Stimulated activated CD8-positive, alpha-beta memory T cell treated with anti-CD3 and anti-CD28 coated beads, Interleukin-4, amount 100 ng/mL, for 4 hours (primary cell): ENCODE measurements at places on chromosomes 5 and 9.

- no peak for DNase-seq
These were observed 72.8 kb downstream of the SLF1 start for GRCh38 chr5:94691291-94691690.

DNA sequence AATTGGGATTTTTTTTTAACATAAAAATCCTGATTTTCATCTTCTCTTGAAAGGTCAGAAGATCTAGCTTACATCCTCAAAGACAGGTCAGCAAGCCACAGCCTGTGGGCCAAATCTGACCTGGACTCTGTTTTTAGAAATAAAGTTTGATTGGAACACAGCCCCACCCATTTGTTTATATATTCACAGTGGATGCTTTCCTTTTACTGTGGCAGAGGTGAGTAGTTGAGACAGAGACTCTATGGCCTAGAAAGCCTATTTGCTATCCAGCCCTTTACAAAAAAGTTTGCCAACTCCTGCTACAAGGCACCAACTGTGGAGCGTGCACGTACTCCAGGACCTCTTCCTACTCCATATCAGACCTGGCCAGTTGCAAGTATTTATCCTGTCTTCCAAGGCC is 13.4 kb upstream of the CCNJL start:
- no peak for DNase-seq

DNA sequence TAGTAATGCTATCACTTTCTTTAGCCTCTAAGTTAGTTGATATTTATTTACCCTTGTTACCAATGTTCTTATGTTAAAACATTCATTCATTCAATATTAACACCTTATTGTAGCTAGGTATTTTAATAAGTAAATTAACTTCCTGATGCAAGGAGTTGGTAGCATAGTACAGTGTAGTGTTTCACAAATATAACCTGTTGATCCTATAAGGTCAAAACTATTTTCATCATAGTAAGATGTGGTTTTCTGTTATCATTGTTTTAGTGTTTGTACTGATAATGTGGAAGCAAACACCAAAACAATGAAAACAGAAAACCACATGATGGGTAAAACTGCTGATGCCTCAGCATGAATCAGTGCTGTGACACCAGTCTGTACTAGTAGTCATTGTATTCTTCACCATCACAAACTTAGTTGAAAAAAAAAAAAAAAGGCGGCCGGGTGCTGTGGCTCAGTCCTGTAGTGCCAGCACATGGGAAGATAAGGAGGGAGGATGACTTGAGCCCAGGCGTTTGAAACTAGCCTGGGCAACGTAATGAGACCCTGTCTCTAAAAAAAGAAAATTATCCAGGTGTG is 36.5 kb downstream of the ZCCHC7 start:
- no peak for DNase-seq

DNA sequence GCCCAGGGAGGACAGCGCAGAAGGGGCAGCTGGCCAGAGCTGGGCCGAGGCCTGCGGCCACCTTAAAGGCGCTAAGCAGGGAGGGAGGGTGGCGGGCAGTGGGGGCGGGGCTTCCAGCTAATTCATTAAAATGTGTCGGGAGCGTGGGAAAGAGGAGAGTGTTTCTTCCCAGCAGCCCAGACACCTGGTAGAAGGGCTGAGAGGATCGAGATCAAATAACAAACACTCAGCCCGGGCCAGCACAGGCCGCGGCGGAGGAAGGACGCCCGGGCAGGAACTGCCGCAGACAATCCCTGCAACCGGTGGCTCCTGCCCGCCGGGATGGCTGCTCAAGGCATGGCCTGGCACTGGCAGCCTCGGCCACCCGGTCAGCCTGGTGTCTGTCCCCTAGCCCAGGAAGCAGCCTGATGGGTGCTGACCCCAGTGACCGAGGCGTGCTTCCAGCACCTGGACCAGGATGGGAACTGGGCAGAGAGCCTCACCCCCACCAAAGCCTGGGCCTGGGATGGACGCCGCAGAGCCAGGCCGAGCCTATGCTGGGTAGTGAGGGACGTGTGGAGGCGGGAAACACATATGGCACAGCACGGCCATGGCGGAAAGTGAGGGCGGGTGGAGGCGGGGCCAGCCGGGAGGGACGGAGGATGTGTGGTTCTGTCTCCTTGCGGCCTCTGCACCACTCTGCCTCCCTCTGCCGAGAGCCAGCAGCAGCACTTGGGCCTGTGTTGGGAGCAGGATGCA is 3.2 kb upstream of the NRARP start:
- no peak for DNase-seq

GRCh38 chr9:96524764-96525163 is 74.8 kb downstream of the HABP4 start:
- no peak for DNase-seq

- DNase-seq, result no peak
These were observed 101.5 kb downstream of the DEPDC1B start for GRCh38 chr5:60598424-60598823.

DNA sequence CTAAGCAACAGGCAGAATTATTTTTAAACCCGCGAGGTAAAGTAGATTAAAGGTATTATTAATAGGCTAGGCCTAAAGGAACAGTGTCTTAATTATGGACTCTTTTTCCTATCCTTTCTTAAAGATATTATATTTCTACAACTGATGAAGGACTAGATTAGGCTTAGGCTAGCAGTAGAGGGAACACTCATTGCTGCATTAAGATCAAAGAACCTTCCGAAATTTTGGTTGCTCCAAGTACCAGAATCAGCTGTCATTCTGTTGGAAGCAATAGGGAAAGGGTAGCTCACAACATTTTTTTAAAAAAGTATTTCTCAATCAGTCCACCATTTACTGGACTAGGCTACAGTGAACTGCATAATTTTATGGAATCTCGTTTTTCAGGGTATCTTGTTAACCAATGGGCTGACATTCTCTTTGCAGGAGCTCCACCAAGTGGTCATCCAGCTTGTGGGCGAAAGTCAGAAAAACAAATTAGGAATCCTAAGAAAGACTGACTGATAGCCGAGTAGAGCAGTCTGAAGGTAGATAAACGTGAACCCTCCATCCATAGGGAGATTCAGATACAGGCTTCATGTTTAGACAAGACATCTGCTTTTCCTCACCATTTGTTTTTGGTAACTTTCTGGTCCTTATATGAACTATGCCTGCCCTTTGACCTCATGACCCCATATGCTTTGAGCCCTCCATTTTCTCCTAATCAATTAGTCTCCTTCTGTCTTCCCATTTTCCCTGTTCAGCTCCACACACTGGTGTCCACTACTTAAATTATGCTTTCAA is 103.6 kb upstream of the CHD1 start:
- DNase-seq, result no peak

DNA sequence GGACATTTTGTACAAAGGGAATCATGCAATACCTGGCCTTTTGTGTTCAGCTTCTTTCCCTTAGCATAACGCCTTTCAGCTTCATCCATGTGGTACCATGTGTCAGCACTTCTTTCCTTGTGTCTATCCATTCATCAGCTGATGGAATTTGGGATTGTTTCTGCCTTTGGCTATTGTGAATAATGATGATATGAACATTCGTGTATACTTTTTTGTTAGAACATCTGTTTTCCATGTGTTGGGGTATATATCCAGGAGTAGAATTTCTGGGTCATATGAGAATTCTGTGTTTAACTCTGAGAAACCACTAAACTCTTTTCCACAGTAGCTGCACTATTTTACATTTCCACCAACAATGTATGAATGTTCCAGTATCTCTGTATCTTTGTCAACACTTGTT is 14.8 kb upstream of the PRRC2B start:
- DNase-seq, result no peak

- no peak for DNase-seq
These were observed 134.9 kb downstream of the ATG10 start for GRCh38 chr5:82106756-82107155.

DNA sequence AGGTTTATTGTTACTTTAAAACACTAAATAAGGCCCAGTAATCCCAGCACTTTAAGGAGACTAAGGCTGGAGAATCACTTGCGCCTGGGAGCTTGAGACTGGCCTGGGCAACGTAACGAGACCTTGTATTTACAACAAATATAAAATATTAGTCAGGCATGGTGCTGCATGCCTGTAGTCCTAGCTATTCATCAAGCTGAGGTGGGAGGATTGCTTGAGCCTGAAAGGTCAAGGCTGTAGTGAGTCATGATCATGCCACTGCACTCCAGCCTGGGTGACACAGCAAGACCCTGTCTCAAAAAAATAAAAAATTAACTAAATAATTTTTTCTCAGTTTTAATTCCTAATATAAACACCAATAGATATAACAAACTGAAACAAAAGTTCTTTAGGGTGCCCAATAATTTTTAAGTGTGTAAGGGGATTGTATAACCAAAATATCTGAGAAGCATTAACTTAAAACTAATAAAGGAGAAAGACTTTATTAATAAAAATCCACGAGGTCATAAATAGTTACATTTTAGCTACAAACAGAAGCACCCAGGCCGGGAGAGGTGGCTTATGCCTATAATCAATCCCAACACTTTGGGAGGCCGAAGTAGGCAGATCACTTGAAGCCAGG is 32.7 kb downstream of the FAM13B start:
- no peak for DNase-seq

DNA sequence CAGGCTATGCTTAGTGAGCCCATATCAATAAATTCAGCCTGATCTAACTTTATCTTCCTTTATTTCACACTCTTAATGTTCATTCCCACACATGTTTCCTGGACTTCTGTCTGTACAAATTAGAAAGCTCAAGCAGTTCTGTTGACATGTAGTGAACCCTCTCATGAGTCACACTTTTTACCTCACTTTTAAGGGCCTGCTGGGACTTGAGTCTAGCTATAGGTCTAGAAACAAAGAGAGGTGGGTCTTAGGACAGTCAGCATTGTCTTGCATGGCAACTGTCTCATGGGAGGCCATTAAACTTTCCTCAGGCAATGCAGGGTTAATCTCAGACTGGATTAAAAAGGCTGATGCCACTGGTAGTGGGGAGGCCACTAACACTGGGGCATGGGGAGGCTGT is 8.6 kb upstream of the CCNH start:
- no peak for DNase-seq

DNA sequence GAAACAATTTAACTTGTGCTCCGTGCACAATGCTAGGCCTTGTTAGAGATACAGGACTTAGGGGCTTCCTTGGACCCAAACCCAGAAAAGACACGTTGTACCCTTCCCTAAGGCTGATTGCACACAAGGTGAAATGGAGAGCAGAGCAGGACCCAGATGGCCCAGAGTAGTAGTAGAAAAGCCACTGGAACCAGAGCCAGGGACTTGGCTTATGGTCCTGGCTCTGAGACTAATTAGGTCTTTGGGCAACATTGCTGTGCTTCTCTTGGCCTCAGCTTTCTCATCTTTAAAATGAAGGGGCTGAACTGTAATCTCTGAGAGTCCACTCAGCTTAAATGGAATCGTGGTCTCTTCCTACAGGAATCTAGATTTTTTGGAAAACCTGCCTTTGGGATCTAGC is 42.3 kb downstream of the EBF1 start:
- DNase-seq, result no peak

DNA sequence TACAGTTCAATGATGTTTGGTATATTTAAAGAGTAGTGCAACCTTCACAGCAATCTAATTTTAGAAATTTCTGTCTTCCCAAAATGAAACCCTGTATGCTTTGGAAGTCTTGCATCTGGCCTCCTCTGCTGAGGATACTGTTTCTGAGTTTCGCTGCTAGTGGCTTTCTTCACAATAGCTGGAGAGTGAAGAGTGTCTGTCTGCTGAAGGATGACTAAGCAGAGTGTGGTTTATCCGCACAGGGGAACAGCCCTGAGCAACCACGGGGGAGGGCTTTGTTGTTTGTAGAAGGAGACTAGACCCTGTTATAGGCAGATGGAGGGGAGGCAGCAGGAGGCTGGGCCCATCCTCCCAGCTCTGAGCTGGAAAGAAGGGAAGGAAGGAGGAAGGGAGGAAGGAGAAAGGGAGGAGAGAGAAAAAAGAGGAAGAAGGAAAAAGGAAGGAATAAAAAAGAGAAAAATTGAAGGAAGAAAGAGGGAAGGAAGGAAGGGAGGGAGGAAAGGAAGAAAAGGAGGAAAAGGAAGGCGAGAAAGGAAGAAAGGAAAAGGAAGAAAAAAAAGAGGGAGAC is 10.5 kb upstream of the IRX2 start:
- DNase-seq, result no peak

DNA sequence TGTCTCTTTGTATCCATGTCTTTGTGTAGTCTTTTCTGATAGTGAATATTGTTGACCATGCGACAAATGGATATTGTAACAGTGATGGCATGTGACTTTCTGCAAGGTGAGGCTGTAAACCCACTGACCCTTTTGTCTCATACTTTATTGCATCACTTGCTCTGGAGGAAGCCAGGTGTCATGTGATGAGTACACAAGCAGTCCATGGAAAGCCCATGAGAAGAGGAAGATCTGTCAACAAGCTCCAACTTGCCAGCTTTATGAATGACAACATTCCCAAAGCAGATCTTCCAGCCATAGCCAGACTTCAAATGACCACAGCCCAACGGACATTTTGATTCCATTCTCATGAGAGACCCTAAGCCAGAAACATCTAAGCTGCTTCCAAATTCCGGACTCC is 450.1 kb upstream of the ACTBL2 start:
- DNase-seq, result no peak

GRCh38 chr5:157658893-157659292 is 6.7 kb upstream of the SOX30 start:
- DNase-seq, result no peak

GRCh38 chr9:13282998-13283397 is 3.5 kb upstream of the MPDZ start:
- no peak for DNase-seq

DNA sequence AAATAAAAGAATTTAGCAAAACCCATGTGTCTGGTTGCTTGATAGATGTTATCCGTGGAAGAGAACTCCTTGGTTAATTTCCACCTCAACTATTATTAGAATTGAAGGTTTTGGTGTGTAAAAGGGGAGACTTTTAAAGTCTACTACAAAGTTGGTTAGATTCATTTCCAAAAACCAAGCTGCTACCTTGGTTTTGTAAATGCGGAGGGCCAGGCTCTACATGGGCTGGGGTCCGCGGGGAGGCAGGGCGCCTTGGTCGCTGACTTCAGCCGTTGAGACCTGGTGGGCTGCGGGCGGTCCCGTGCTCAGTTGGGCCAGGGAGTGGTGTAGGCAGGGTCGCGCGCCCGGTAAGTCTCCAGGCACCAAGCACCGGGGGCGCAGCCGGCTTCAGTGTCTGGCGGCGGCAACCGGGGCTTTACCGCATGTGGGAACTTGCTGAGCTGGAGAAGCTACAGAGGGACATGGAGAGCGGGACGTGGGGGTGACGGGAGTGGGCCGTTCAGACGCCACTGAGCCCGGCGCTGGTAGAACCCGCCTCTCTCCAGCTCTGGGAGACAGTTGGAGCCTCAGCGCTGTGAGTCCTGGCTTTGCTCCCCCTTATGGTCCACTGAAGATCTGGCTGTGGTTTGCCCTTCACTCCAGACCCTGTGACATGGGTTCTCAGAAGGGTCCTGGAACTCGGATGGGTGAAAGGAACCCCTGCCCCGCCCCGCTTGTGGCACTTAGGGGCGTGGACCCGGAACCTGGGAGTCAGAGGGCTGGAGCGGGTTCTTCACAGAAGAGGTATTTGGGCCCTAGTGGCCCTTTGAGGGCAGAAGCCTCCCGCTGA is 11.8 kb downstream of the NR2F1 start:
- no peak for DNase-seq

GRCh38 chr5:141790630-141791029 is 87.6 kb downstream of the PCDH1 start:
- DNase-seq, result no peak

GRCh38 chr5:154222414-154222813 is 31.9 kb downstream of the GALNT10 start:
- no peak for DNase-seq
